ENCODE measurements at places on chromosomes 11 and 22. TPM values are rescaled to one million over a fixed set of nuclear protein-coding genes. Genes with fewer than 3 reads are reported as not detected.

Gene OR5D18
- not detected for total RNA-seq

Gene OR51B2
- not detected for total RNA-seq

Gene ZNF74
- 15.2 TPM for total RNA-seq

Gene P2RX6
- 2.7 TPM for total RNA-seq

Gene PARVG
- total RNA-seq: not detected

Gene OR2AG2
- 0.25 TPM for total RNA-seq

Gene PHLDB1
- total RNA-seq: 122 TPM

Gene CHRM1
- total RNA-seq: not detected

Gene CDK2AP2
- total RNA-seq: 89.3 TPM

Gene PRG3
- total RNA-seq: not detected

Gene NRIP3
- total RNA-seq: 1.1 TPM

Data from PC-9 (cell line).